ENCODE measurements at places on chromosomes 13 and 19.
A peak's percentile ranks its signal among the peaks of the same experiment; 100 is the strongest.

GRCh38 chr19:22832031-22832762, at the start of gene ZNF723:
ZNF723 (plus strand) TSS chr19:22832291; CDS start chr19:22832380, 89 bp downstream.
- peak; percentile 3 for DNase-seq

GRCh38 chr19:776549-776948, 20.7 kb upstream of the PTBP1 start:
- DNase-seq, result no peak

- DNase-seq, result no peak
Observed at GRCh38 chr19:33910922-33911321, 114.3 kb downstream of the KCTD15 start.

- no peak for DNase-seq
Observed at GRCh38 chr19:15935167-15935702, 906 bp upstream of the CYP4F11 start.

DNA sequence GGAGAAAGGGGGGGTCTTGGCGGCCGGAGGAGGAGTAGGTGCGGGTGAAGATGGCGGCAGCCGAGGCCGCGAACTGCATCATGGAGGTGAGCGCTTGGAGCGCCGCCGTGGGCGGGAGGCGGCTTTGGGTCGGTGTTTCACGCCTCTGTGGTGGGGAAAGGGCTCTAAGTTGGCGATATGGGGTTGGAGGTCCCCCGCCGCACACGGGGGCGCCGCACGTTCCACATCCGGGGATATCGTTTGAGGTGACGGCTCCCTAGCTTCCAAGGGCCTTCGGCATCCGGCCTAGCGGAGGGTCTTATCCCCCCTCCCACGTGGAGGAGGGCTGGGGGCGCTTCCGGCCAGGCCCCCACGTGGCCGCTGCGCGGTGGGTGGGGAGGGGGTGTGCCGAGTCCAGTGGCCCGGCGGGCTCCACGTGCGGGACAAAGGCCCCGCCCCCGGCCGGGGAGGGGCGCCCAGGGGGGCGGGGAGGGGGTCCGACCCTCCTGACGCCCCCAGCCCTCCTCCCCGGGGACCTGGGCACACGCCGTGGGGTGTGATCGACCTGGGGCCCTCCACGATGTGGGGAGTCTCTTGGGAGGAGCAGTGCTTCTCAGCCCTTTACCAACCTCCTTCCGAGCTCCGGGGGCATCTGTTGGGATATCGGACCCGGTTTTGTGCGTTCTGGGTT, at the start of gene PRMT1:
Gene PRMT1, plus strand, starts transcription at position 41 of the 670 bp plus-strand sequence. Its CDS starts 10 bp downstream, at position 51.
- DNase-seq, result peak; percentile 72

DNA sequence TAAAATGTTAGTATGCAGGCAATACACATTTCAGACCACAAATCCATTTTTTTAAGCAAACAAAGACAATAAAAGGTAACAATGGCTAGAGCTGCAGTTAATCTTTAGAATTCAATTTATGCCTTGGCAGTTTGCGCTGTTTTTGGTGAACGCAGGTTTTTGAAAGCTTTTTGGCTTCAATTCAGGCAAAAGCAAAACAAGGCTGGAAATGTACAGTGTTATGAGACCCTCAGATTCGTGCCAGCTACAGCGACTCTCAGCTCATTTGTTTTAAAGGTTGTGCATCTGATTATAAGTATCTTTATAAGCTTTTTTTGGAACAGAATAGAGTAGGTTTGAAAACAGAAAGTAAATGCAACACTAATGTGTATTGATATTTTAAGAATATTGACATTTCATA, 63.6 kb upstream of the SOX1 start:
- no peak for DNase-seq

DNA sequence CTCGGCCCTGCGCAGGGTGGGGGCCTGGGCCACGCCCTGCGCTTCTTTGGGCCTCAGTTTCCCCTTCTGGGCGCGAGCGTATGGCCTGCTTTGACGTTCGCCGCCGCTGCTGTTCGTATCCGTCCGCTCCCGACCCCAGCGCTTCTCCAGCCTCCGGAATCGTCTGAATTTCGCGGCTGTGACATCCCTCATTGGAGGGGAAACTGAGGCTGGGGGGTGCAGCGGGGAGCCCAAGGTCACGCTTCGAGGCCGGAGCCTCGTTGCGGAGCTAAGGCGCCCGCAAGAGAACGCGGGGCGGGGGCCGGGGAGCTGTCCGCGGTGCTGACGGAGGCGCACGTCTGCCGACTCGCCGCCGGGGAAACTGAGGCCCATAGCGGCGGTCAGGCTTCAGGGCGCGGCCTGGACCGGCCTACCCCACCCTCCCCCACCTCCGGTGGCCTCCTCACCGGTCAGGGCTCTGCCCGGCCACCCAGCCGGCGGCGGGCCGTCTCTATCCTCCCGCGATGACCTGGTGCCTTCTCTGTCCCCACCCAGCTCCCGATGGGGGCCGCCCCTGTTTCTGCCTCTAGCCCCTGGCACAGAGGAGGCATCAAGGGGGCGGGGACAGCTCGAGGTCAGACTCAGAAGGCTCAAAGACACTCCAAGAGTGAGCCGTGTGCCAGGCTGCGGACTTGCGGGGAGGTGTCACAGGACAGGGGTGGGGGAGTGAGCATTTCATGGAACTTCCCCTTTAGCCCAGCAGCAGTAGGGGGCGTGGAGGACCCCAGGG, 3.0 kb upstream of the APC2 start:
- no peak for DNase-seq
